ENCODE measurements at places on chromosomes 2 and 18.

GRCh38 chr2:191369034-191369433, 123.8 kb downstream of the MYO1B start:
- no peak for DNase-seq

GRCh38 chr2:213119061-213119809, 32.2 kb downstream of the IKZF2 start:
- DNase-seq, result no peak

- DNase-seq, result no peak
Measured at GRCh38 chr18:61019338-61020301, 313.6 kb upstream of the CDH20 start.

DNA sequence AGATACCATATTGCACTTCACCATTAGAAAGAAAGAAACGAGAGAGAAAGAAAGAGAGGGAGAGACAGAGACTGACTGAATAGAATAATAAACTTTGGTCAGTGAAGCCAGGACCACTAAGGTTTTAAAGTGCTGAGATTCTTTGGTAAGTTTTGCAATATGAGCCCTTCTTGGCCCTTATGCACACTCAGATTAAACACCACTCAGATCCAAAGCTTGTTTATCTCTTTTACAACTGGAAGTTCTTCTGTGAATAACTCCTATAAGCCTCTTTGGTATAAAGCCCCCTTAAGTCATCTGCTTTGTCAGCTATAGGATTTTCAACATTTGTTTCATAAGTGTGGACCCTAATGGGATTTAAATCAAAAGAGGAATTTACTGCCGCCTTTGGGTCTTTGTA, 40.8 kb downstream of the PID1 start:
- no peak for DNase-seq

- no peak for DNase-seq
Measured at GRCh38 chr2:79952616-79953015, 351.9 kb downstream of the LRRTM1 start.

GRCh38 chr18:12872408-12872807, 11.6 kb downstream of the PTPN2 start:
- no peak for DNase-seq
